Renal pelvis (tissue), 12 donors: ENCODE measurements at places on chromosomes 1 and 21.

DNA sequence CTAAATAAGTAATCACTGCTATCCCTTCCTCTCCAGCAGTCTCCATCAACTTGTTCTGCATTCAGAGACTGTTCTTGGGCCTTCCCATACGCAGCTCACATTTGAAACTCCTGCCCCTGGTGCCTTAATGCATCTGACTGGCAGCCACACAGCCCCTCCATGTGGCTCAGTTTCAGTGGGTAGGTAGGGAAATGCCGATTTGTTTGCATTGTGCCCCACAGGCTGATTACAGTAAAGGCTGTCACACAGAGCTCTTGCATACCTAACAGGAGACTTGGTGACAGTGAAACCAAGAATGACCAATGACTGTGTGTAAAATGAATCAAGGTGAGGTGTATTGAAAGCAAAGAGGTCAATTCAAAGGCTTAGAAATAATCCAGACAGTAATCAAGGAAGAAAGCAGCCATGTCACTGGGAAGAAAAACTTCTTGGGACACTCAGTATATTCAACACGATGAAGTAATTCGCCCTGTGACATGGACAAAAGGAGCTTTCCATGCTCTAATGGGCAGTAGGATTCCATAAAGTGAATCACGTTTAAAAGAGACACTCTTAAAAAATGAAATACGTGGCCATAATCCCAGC, 12.7 kb upstream of the B3GALNT2 start:
- DNase-seq = no peak

DNA sequence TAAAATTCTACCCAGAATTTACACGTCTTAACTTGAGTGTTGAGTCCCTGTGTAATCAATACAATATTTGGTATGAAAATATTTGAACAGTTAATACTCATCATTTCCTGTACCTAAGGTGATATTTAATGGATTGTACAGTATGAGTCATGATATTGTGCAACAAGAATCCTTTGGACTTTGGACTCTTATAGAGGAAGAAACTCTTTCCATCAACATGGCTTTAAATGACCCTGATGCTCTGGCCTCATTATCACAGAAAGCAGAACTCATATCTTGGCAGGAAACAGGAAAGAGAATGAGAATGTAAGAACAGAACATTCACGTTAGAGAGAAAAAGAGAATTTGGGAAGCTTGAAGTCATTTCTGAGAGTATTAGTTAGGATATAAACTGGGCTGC, 168.8 kb upstream of the B3GALT2 start:
- DNase-seq = no peak

DNA sequence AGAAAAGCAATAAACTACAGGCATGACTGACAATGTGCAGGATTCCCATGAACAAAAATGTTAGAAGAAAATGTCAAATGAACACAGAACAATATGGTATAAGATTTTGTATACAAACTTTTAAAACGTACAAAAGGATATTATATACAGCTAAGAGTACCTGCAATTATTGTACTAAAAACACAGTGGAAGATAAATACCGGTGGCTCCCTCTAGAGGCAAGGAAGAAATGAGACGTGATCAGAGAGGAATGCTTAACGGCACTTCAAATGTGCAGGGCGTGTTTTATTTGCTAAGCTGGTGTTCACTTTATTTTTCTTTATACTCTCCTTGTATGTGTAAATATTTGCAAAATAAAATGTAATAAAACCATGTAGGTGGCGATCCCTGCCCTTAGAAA, 191.8 kb upstream of the SAMSN1 start:
- DNase-seq = peak; percentile 17

DNA sequence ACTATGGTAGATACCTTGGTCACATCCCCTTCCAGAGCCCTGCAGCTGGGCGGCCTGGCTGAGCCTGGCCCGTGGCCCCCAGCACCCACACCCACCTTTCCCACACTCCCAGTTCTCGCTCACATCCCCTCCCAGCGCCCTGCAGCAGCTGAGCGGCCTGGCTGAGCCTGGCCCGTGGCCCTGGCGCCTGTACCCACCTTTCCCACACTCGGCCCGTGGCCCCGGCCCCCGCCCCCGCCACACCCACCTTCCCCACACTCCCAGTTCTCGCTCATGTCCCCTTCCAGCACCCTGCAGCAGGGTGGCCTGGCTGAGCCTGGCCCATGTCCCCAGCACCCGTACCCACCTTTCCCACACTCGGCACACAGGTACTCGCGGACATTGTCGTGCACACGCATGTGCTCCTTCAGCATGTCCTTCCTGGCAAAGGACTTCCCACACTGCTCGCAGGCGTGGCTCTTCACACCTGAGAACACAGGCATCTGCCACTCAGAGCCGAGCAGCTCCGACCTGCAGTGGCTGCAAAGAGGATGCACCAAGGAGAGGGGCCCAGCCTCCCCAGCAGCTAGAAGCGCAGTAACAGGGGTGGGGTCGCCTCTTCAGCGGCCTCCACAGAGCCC, 52.5 kb upstream of the RIPK4 start:
- DNase-seq = no peak

- DNase-seq = no peak
These were observed 46.4 kb downstream of the CACHD1 start for GRCh38 chr1:64516301-64516700.

- peak; percentile 87 for DNase-seq
These were observed at the start of gene CERS2 for GRCh38 chr1:150974580-150975478. TSS of gene CERS2 (minus strand) at chr1:150974835. CDS start at chr1:150969090, 5,745 bp downstream.
